ENCODE measurements at places on chromosomes 11 and 22.

- DNase-seq, result no peak
Observed at GRCh38 chr11:61273178-61274078, 21.7 kb downstream of the VWCE start.

DNA sequence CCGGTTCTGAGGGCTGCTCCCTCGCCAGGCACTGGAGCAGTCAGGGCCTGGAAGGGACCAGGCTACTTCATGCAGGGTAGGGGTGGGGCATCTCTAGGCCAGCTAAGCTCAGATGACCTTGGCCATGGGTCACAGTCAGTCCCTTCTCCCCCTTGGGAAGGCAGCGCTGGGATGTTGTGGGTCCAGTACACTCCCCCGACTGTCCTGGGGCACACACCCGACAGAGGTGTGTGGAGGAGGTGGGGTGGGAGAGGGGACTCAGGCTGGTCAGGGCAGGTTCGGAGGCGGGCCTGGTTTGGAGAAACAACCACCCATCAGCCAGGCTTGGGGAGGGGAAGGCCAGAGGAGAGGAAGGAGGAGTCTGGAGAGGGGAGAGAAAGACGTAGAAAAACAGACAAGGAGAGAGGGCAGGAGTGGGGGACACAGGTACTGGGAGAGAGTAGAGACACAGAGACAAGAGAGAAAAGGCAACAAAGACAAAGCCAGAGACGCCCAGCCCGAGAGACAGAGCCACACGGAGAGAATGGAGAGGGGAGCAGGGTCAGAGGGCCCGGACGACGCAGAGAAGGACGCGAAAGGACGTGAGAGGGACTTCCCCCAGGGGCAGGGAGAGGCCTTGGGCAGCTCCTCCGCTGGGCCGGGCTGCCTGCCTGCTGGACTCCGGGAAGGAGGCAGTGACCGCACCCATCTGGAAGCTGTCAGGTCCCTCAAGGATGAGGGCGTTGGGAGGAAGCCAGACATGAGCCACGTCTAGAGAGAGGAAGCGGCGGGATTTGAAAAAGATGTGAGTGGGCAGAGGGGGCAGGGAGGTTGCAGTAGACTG is 30.6 kb upstream of the TSKU start:
- no peak for DNase-seq

DNA sequence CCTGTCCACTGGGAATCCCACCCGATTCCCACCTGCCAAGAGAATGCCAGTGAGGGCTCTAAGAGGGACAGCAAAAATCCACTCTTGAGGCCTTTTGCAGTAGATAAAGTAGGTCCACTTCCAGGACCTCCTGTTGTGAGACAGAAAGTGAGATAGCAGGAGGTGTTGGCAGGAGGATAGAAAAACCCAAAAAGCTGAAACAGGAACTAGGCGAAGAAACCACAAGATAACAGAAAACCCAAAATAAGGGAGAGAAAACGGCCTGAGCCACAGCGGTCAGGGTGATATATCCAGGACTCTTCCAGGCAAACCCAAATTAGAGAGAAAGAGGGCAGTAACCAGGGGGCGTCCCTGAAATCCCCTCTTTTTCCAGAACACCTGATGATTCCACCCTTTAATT is 79.7 kb upstream of the LINC01488 start:
- DNase-seq, result no peak

DNA sequence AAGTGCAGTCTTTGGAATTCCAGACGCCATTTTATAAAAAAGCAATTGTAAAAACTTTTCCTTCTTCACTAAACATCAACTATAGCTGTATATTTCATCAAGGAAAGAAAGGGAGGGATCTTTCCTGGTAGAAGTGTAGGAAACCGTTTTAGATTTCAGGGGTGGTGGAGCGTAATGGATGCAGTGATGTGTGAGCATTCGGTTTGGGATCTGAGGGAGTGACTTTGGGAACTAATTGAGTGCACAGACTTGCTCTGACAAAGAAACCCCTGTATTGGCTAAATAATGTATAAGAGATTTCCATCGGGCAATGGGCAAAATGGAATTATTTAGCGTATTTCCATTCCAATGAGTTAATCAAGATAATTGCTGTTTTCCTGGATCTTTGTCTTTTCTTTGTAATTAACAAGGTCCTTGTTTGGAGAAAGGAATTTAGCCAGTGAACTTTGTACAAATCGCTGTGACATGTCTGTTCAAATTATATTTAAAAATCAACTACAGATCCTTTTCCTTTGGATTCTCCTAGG is 125.0 kb upstream of the NARS2 start:
- no peak for DNase-seq

DNA sequence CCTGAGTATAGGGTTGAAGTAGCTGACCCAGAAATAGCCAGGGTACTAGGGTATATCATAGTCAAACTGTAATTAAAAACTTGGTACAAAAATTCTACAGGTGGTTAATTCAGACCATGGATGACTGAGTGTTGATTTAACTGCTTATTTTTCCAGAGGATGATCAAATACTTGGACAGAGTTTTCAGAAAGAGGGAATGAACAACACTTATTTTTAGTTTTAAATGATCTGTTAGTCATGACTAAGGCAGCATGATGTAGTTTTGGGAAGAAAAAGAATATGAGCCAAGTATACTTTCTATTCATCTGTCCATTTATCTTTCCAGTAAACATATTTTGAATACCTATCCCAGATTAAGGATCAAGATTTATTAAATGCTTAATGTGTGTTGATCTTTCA is 19.8 kb upstream of the CCDC89 start:
- DNase-seq, result no peak

GRCh38 chr11:66388780-66389386 is 17.3 kb upstream of the SLC29A2 start:
- peak; percentile 59 for DNase-seq

DNA sequence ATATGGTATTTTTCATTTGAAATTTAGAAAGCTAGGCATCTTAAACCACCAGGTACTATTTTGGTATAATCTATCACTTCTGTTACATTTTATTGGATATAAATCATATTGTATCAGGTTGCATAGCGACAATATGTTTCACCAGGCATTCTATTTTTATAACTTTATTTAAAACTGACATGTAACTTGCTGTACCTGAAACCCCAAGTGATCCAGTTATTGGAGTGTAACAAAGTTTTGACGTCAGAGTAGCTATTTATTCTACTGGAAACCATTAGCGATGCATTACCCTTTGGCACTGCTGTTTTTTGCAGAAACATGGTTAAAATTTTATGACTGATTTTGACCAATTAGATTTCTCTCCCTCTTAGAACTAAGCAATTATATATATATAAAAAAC is 160.7 kb downstream of the METTL15 start:
- DNase-seq, result no peak

DNA sequence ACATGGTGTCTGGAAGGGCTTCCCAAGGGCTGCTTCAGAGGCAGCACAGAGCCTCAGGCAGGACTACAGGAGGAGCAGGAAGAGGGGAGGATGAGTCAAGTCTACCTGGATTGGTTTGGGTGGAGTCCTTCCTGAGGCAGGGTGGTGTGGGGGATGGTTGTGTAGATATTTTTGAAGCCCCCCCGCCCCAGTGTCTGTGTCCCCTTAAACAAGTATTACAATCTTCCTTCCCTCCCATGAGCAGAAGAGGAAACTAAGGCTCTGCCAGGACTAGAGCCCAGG is 34.7 kb upstream of the FCHSD2 start:
- DNase-seq, result no peak

DNA sequence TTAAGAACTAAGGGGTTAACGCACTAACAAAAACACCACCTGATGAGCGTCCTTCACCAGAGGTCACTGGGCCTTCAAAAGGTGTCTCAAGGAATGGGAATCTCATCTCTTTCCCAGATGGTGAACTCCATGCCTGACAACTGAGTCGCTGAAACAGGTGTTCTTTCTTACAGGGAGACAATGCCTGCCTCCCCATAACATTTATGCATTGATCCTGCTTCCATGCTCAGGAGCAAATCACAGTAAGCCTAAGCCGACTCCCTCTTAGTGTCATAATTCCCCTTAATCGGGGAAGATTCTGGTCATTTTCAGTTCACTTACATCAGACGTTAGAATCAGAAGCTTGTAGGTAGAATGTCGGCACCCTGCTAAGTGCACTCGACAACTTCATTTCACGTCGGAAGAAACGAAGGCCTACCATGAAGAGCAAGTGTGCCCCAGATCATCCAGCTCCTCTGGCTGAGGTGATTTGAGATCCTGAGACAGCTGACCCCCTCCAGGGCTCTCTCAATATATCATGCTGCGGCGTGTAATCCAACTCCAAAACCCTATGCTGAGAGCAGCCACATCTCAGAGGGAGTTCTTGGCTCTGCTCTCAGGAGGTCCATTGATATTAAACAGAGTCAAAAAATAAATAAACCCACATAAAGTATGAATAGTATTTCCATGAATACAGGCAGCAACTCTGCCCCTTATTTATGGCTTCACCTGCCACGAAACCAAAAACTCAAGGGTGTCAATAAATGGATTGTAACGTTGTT is 163.1 kb downstream of the LARGE1 start:
- no peak for DNase-seq

DNA sequence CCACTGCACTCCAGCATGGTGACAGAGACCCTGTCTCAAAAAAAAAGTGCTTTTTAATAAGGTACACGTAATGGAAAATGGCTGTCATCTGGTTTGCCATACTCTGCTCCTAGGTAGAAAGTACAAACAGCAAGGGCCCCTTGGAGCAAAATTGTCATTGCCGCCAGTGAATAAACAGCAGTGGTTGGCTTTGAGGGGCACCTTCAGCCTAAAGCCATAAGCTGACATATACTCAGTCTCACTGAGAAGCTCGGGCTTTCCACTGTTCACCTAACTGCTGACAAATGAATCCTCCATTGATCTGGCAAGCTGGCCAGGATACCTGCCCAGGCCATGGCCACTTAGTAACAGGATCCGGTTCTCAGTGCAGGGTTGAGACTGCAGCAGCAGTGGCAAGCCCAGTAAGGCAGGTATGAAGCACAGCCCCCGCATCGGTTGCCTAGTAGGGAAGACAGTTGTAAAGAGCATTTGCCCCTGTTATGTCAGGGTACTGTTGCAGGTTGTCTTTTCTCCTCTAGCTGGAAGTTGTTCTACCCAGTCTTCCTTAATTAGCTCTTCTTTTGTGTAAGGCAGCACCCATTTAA is 38.8 kb downstream of the MARK2 start:
- DNase-seq, result no peak

DNA sequence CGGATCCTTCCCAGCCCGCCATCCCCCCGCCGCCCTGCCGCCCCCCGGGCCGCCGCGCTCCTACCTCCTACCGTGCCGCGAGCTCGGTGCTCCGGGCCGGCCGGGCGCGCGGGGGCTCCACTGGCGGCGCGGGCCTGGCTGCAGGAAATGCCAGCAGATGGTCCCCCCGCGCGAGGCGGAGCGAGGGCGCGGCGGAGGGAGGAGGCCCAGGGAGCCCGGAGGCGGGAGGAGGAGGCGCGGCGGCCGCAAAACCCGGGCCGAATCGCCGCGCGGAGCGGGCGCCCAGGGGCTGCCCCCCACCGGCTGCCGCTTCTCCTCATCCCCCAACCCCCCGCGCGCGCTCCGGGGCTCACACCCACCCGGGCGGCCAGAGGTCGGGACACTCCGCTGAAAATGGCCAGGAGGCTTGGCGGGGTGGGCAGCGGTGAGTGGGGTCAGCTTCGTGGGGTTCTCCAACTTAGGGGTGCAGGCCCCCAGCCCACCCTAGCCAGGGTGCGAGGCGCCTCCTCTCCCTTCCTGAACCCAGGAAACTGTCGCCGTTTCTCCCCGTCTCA is at the start of gene OSBPL5:
TSS of gene OSBPL5 (minus strand) at position 159 of the 554 bp plus-strand sequence. CDS start 36,162 bp downstream, outside the sequence.
- peak; percentile 94 for DNase-seq

GRCh38 chr11:119583585-119583984 is 145.4 kb downstream of the NECTIN1 start:
- no peak for DNase-seq

DNA sequence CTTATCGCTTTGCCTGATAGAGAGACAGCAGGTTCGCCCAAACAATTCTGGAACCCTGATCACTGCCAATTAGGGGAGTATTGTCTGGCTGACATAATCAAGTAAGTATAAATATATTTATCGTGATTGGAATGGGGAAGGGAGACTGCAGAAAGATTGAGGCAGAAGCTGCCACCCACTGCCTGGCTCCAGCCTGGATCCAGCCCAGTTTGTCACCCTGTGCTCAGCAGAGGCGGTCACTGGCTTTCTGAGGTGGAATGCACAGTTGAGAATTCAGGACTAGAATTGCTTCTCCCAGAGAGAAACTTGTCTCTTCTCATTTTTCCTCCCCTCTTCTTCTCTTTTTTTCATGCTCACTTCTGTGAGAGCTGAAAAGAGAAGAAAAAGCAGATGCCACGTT is 25.9 kb downstream of the GRAP2 start:
- no peak for DNase-seq

DNA sequence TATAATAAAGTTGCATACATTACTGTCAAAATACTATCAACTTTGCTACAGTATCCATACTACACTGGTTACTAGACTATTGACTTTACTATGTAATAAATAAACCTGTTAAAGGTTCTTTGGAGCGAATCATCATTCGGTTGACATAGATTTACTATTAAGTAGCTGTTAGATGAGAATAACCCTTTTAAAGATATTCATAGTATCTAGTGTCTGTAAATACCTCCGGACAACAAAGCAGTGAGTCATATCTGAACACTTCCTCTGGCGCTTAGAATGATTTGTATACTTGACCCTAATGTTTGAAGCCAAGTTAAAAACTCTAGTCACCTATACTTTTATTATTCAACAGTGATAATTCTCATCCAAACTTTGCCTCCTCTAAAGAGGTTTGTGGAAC is 84.7 kb downstream of the MSANTD4 start:
- DNase-seq, result no peak

DNA sequence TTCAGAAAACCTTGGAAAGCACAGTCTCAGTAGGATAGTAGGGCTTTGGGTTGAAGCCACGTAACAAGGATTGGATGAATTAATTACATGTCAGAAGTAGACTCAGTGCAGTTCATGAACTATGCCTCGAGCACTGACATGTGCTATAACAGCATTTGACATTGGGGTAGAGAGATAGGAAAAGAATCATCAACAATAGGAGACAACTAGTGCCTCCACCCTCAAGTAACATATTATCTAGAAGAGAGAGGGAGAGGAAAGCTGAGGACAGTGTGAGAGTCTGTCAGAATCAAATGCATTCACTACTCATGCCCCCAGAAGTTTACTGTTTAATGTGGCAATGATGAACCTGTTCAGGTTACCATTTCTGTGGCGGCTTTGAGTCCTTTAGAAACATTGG is 26.4 kb downstream of the MMP13 start:
- no peak for DNase-seq

GRCh38 chr22:27397954-27398342 is 403.6 kb downstream of the MN1 start:
- DNase-seq, result no peak

GRCh38 chr11:94563176-94563847 is 3.9 kb upstream of the PIWIL4 start:
- DNase-seq, result no peak
